ENCODE measurements at places on chromosomes 5 and 9. TPM values are rescaled to one million over a fixed set of nuclear protein-coding genes. Genes with fewer than 3 reads are reported as not detected.

SHC3 gene
- 30.1 TPM for total RNA-seq

NR2F1 gene
- 30.9 TPM for total RNA-seq

ZBTB26 gene
- total RNA-seq: 14.2 TPM

LRRC26 gene
- total RNA-seq: not detected

FBP1 gene
- not detected for total RNA-seq

GAS1 gene
- total RNA-seq: 3.4 TPM

MSX2 gene
- total RNA-seq: 1.6 TPM

SLC6A19 gene
- total RNA-seq: not detected

SHROOM1 gene
- total RNA-seq: 2.4 TPM

OGN gene
- 3.7 TPM for total RNA-seq

LAMC3 gene
- total RNA-seq: 0.35 TPM

SHOC1 gene
- 0.81 TPM for total RNA-seq

Measured in motor neuron (in vitro differentiated cells).